Stimulated activated CD4-positive, alpha-beta T cell treated with anti-CD3 and anti-CD28 coated beads, TNF-alpha, amount 100 ng/mL, for 4 hours (primary cell): ENCODE measurements at places on chromosomes 2 and 18.

DNA sequence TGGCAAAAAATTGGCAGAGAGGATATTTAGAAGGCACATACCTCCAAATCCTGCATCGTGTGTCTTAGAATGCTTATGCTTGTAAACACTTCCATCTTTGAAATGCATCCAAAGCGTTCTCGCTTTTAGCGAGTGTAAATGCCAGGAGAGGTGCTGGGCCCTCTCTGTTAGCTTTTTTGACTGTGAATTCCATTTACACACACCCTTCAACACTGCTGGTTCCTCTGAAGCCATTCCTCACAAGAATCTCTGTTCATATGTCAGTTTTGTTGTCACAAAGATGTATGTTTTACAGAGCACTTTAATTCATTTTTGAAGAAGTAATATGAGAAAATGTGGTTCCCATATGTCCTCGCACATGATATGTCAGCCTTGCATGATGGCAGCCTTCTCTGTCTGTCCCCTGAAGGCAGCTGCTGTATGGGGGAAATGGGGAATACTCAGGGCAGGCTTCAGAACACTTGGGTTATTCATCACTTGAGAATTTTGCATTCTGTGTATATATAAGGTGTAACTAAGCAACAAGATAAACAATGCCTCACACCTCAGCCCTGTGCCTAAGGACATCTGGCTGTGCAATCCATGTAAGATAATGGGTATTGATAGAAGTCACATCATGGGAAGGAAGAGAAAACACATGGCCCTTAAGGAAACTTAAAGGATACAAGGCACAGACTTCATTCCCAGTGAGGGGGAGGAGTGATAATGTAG lies 52.3 kb downstream of the RAB27B start:
- DNase-seq = no peak

GRCh38 chr18:76679259-76679658 lies 143.1 kb upstream of the ZNF236 start:
- DNase-seq = no peak

- DNase-seq = no peak
These were observed 224.8 kb downstream of the NUP35 start for GRCh38 chr2:183349091-183349490.

DNA sequence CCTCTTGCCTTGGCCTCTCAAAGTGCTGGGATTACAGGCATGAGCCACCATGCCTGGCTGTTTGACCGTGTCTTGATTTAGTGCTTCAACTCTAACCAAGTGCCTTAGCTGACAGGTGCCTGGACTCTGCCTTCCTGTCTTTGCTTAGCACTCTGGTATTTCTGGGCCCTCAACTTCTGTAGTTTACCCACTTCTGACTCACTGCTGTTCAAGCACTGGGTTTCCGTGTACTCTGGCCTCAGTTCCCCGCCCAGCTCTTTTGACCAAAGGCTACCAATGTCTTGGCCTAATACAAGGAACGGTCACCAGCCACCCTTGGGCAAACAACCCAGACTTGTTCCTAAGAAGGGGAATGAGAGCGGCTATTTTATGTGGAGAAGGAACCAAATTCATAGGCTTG lies 35.7 kb upstream of the CABLES1 start:
- DNase-seq = no peak

GRCh38 chr18:29840089-29840488 lies 1202.5 kb downstream of the DSC3 start:
- no peak for DNase-seq

GRCh38 chr18:25647404-25647803 lies 295.4 kb upstream of the ZNF521 start:
- no peak for DNase-seq

DNA sequence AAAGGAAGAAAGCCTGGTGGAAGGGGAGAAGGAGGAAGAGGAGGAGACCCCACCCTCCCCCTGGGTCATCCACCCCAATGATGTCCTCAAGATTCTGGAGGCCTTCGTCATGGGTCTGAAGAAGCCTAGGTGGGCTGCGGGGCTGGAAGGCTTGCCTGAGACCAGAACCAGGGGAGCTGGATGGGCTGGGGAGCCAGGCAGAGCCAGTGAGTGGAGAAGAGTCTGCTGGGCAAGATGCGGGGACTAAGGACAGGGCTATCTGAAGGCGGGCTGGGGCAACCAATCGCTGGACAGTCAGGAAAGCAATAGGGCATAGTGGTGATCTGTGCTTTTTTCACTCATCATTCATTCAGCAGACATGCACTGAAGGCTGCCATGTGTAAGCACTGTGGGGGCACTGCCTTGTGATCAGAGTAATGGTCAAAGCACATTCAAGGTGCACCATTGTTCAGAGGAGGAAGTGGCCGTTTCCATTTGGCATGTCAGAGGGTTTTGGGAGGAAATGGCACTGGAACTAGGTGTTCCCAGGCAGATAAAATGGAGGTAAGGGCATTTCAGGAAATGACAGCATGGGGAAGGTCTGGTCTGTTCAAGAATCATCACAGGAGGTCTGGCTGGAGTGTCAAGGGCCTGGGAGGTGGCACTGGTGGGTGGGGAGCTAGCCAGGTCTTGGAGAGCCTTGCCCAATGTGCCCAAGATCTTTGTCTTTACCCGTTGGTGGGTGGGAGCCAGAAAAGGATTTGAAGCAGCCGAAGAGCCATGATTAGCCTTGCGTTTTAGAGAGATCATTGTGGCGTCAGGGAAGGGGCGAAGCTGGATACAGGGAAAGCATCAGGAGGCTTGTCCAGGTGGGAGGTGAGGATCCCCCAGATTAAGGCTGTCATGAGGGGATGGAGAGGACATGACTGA lies 24.2 kb downstream of the OTOF start:
- no peak for DNase-seq

- no peak for DNase-seq
These were observed 1474.1 kb upstream of the SLC39A10 start for GRCh38 chr2:194182888-194183287.

- DNase-seq = no peak
These were observed 9.9 kb downstream of the EMILIN2 start for GRCh38 chr18:2856547-2857170.

GRCh38 chr2:86297382-86298147 lies 39.9 kb downstream of the REEP1 start:
- no peak for DNase-seq
